Fibroblast of skin of left quadriceps (primary cell): ENCODE measurements at places on chromosomes 3 and 15.

DNA sequence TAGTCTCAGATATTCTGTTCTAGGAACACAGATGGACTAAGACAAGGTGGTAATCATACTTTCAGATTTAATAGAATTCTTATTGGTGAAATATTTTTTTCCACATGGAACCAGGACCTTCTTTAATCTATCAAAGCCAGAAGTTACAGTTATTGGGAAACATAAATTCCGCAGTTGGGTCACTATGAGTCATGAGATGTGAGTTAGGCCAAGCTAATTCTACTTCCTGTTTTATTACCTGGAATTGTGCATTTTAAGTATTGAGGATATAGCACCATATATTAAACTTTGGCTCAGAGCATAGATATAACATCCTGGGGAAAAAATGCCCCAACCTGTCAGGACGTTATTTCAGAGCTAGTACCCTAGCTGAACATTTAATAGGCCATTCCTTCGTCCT, 96.4 kb upstream of the P3H2 start:
- no peak for DNase-seq

- no peak for DNase-seq
Measured at GRCh38 chr15:52440414-52440813, 88.3 kb downstream of the MYO5A start.

- no peak for DNase-seq
Measured at GRCh38 chr3:65178703-65179102, 490.9 kb upstream of the ADAMTS9 start.

DNA sequence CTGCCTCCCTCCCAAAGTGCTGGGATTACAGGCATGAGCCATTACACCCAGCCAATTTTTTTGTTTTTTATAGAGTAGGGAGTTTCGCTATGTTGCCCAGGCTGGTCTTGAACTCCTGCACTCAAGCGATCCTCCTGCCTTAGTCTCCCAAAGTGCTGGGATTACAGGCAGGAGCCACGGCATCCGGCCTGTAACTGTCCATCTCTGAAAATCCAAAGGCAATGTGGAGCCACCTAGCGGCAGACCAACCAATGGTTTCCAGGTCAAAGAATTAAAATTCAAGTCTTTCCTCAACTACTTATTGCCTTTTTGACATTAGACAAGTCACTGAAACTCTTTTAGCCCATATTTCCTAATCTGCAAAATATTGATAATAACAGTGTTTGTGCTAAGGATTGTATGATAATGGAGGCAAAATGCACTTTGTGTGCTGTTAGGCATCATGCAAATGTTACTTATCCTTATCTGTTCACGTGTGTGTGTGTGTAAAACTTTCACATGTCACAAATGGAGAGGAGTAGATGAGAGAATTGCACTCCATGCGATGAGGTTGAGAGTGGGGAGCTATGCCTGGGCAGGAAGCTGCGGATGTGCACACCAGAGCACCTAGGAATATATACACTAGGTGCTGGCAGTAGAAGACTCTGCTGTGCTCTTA, 48.7 kb downstream of the COL8A1 start:
- peak; percentile 29 for DNase-seq

DNA sequence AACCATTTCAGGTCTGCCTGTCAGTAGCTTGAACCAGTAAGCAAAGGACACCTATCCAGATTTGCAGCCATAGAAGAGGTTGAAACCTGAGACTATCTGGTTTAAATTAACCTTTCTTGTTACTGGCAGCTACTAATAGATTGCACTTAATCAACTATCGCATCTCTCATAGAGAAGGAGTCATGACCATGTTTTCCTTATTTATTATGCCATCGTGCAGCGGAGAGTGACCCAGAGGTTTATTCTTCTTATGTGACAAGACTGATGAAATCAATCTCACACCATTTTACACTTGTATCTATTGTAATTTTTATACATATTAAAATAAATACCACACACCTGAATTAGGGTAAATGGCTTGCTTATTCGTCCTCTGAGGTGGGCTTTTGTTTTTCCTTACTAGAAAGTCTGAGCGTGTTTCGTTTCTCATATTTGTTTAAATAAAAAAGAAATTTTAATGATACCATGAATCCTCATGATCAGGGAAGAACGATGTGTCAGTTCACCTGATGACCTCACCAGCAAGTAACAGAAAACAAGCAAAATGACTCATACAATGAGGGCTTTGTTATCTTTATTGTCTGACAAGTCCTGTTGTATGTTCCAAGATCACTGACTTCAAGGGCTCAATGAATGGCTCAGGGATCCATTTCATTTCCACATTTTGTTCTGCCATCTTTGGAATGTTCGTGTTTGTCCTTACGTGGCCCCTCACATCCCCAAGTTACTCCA, 379.5 kb upstream of the DPH6 start:
- DNase-seq: no peak

DNA sequence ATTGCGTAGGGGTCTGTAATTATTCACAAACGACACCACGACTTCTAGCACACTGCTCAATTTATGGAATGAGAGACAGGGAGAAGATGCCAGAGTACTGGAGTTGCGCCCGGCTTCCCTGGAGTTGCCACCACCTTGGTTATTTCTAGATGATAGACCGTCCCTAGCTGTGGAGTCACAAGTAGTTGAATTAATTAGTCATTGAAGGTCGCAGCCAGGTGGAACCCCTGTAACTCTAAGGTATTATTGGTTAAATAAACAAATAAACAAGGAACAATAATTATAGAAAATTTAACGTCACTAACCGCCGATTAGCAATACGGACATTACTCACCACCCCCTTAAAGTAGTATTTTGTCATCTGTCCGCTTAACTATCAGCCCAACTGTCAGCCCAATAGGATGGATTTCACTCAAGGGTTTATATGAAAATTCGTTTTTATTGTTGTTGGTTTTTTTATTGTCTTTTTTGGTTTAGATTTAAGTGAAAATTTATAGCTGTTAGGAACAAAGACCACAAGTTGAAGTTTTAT, 911 bp upstream of the AZI2 start:
- no peak for DNase-seq

- no peak for DNase-seq
Measured at GRCh38 chr3:31529421-31529820, 3.3 kb upstream of the STT3B start.

DNA sequence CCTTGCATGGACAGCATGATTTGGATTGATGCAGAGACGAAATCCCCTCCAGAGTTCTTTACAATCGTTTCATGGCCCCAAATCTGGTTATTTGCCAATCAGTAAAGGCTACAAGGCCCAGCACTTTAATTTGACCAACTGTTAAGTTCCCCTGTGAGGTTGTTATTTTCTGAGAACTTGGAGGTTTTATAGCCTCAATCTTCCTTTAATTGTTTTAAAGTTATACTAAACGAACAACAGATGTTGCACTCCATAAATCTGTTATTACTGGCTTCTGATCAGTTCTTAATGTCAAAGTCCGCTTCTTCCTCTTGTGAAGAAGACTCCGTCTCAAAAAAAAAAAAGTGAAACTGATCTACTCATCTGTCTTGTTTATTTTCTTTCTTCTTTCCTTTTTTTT, 30.8 kb downstream of the LARP6 start:
- DNase-seq: peak; percentile 36

GRCh38 chr3:20104167-20104661, 64.0 kb downstream of the KAT2B start:
- DNase-seq: no peak

GRCh38 chr3:119343719-119344118, 49.5 kb downstream of the ARHGAP31 start:
- DNase-seq: no peak

DNA sequence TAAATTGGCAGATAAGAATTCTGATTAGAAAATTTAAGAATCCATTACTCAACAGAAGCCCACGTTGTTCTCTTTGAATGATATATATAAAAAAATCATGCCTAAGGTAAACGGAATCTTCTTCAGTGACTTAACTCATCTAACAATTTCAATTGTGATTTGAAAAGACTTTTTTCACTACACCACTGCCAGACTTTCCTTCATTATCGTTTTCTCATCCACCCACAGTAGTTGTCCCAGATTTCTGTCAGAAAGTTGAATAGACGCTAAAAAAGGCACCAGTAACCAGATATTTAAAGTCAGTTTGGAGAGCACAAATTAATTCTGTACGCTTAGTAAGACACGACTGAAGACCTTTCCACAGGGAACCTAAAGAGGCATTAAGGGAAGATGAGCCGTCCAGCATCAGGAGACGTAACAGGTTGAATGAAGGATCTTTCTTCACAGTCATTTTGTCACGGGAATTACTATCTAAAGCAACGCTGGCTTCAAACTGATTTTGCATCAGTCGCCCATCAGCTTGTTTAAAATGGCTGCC, 1.3 kb downstream of the HIGD1A start:
- no peak for DNase-seq

GRCh38 chr15:39407116-39407515, 173.8 kb upstream of the THBS1 start:
- peak; percentile 90 for DNase-seq

- DNase-seq: peak; percentile 31
Measured at GRCh38 chr15:40445421-40445922, 4.7 kb downstream of the BAHD1 start.

DNA sequence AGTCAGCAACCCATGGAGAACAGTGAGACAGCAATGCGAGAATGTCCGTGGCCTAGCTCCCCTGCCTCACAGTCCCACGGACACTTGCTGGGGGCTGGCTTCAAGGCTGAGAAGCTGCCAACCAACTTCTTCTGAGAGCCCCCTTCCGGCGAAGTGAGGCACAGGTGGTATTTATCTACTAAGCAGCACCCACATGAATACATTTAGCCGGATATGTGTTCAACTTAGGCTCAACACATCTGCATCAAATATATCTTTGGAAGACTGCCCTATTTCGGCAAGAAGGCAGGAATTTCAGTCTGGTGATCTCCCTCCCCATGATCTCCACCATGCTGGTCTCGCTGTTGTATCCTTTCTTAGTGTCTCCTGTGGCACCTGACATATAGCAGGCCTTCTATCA, 340.9 kb upstream of the NR2E3 start:
- DNase-seq: peak; percentile 74

DNA sequence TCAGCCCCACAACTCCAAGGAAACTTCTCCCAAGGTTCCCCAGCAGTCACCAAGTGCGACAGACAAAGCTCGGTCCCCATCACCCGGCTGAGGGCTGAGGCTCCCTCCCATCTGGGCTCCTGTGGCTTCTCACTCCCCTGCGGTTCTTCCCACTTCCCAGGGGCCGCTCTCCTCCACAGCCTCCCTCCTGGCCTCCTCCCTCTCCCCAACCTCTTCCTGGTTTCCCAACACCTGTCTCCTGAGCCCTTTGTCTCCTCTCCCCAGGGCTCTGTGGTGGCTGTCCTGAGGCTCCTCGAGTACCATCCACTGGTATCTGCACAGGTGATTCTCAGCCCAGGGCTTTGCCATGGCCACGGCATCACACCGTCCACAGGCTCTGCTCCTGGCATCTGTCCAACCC, 113.2 kb upstream of the NSMCE3 start:
- no peak for DNase-seq

- DNase-seq: no peak
Measured at GRCh38 chr3:17307482-17307881, 422.7 kb downstream of the PLCL2 start.

DNA sequence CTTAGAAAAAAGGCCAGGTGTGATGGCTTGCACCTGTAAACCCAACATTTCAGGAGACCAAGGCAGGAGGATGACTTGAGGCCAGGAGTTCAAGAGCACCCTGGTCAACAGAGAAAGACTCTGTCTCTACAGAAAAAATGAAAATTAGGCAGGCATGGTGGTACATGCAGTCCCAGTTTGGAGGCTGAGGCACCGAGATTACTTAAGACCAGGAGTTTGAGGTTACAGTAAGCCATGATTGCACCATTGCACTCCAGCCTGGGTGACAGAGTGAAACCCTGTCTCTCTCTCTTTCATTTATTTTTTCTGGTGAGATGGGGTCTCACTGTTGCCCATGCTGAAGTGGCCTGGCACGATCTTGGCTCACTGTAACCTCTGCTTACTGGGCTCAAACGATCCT, 24.7 kb downstream of the IP6K1 start:
- no peak for DNase-seq

- no peak for DNase-seq
Measured at GRCh38 chr3:43389388-43390254, 103.3 kb downstream of the SNRK start.
